Stimulated activated CD4-positive, alpha-beta T cell treated with anti-CD3 and anti-CD28 coated beads, Interleukin-4, amount 100 ng/mL, for 4 hours (primary cell): ENCODE measurements at places on chromosomes 7 and 10.
A peak's percentile ranks its signal among the peaks of the same experiment; 100 is the strongest.

DNA sequence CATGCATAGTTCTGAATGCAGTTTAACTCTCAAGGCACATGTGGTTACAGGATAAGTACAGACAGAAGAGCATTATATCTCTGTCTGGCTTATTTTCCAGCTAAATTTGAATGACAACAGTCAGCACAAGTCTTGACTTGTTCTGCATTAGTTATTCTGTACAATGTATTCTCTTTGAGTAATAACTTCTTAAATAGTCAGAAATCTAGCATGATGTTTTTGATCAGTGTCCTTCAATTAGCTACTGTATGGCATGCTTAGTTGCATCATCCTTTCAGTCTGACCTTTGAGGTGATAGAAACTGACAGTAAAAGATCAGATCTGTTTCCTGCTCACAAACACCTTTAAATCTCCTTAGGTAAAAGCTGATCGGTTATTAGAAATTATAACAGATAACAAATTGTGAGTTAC, 118.1 kb downstream of the ARL4A start:
- no peak for DNase-seq

GRCh38 chr10:122460891-122461293, 461 bp upstream of the HTRA1 start:
- DNase-seq, result no peak

- DNase-seq, result no peak
Measured at GRCh38 chr10:1468811-1469210, 268.5 kb downstream of the ADARB2 start.

DNA sequence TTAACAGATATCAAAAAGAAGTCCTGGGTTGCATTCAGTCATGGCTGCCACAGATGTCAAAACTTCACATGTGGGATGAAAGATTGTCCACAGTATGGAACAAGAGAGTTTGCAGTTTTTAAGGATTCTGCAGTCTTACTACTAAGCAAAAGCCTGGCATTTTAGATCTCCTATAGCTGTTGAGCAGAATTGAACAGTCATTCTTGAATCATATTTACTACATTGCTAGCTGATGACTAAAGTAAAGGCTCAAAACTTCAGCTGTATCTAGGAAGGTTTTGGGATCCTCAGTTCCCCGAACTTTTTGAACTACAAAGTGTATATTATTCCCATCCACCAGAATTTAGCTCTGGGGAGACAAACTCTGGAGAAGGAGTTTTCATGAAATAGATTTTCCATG, 31.0 kb downstream of the BET1 start:
- DNase-seq, result no peak

GRCh38 chr10:70850097-70850496, 34.3 kb downstream of the SGPL1 start:
- DNase-seq, result no peak

GRCh38 chr7:105853931-105854419, 22.4 kb downstream of the ATXN7L1 start:
- DNase-seq, result no peak

DNA sequence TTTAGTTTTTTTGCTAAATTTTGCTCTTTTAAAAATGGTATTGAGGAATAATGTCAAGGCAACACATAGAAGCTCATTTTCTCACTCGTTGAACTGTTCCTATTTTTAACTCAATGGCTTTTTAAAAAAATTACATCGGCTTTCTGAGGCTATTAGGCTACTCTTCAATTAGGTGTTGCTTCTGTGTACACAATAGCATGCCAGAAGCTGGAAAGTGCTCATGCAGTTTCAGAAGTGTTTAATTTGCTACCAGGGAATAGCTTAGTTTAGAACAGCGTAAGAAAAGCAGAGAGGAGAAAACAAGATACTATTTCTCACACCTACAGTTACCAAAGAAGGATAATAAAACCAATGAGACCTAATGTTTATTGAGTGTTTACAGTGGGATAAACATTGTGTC, 157.4 kb downstream of the NXPH1 start:
- no peak for DNase-seq

GRCh38 chr10:27646604-27647175, 98.9 kb downstream of the MKX start:
- no peak for DNase-seq

DNA sequence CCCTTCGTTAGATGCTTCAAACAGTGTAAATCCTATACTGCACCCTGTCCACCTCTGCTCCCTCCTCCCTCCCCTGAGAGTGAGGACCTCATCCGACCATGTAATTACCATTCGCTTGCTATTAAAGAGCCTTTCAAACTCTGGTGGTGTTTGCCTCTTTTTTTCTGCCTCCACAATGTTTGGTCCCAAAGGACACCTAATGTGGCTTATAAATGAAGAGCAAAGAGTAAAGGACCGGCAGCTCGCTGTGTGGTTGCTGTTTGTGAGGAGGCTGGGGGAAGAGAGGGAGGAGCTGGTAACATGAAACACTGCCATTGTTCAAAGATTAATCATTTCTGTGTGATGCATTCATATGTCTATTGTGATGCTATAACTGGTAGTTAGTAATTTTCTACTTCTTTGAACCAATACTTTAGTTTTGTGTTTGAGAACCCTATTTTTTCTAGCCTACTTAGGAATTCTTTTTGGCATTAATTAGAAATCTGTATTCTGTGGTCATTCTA, 27.9 kb downstream of the MTURN start:
- DNase-seq, result no peak

- no peak for DNase-seq
Measured at GRCh38 chr10:74371696-74372095, 220.7 kb downstream of the ADK start.

DNA sequence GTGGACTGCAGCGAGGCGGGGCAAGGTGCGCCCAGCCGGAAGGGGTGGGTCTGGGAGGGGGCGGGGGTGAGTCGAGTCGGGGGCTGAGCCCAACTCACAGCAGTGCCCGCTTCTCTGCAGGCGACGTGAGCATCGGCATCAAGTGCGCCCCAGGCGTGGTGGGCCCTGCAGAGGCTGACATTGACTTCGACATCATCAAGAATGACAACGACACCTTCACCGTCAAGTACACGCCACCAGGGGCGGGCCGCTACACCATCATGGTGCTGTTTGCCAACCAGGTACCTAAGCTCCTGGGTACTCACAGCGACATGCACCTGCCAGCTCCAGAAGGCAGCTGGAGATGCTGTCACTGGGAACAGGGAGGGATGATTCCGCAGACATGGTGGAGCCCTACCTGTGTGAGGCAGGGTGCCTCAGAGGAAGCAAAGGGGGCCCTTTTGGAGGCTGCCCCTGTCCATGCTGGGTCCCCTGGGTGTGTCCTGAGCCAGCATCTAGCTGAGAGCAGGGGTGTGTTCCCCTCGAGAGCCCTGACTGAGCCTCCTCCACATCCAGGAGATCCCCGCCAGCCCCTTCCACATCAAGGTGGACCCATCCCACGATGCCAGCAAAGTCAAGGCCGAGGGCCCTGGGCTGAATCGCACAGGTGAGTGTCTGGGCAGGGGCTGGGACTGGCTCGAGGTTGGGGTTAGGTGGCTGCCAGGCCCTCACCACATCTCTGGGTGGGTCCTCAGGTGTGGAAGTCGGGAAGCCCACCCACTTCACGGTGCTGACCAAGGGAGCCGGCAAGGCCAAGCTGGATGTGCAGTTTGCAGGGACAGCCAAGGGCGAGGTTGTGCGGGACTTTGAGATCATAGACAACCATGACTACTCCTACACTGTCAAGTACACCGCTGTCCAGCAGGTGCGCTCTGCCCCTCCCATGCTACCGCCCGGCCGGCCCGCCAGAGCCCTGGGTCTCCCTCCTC, 12.8 kb downstream of the FLNC start:
- no peak for DNase-seq

- peak; percentile 82 for DNase-seq
Measured at GRCh38 chr7:43729214-43729923, at the start of gene COA1. COA1 (minus strand) TSS chr7:43729523; CDS start chr7:43648614, 80,909 bp downstream.

- DNase-seq, result no peak
Measured at GRCh38 chr7:48088559-48089045, 463 bp upstream of the UPP1 start.

DNA sequence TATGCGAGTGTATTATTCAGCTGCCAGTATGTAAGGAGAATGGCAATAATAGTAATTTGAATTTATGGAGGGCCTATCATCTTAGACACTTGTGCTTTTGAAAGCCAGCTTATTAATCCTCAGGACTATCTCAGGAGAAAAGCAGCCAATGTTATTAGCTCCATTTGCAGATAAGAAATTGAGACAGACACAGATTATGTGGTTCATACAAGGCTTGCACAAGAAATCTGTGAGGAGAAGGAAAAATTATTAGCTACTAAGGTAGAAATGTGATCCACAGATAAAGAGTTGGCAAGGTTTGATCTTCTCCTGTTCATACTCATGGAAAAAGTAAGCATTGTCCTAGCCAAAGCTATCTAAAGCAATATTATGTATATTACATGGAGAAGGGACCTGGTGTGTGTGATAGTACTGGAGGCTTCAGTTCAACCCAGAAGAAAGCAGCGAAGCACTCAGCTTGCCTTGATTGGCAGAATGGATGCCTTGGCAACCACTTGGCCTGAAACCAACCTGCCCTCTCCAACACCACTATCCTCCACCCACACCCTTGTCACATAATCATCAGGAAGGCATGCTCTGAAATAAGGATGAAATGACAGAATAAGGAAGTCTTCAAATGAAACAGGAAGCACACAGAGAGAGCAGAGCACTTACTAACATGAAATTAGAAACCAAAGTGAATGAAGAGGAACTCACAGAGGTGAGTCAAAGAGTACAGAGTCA, 18.0 kb downstream of the MACC1 start:
- DNase-seq, result no peak

DNA sequence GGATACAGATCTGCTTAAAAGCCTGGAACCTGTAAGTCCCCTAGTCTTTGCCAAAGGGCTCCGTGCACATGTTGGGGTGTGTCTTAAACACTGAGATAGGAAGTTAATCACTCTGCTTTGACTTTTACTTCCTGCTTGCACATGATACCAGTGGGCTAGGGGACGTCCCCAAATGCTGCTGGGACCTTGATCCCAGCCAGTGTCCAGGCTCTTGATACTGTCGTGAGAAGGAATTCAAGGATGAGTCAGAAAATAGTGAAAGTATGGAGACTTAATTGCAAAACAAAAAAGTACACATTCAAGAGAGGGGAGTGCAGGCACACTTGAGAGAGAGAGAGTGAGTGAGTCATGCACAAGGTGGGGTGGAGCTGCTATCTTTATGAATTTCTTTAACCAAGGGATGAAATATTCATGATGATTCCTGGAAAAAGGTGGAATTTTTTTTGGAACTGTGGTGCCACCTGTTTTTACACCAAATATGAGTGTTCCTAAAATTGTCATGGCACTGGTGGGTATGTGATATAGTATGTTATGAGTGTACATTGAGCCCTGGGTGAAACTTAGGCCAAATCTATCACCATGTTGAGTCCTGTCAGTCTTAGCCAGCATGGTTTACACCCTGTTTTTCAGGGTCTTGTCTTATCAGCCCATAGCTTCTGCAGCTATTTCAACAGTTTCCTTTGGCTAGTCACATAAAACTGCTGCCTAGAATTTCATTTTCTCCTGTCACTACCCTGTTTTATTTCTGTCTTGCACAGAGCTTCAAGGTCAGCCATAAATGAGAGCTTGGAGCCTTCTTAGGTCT, 88.3 kb upstream of the CYP26C1 start:
- no peak for DNase-seq

GRCh38 chr10:86730227-86730626, 26.2 kb upstream of the BMPR1A start:
- no peak for DNase-seq

DNA sequence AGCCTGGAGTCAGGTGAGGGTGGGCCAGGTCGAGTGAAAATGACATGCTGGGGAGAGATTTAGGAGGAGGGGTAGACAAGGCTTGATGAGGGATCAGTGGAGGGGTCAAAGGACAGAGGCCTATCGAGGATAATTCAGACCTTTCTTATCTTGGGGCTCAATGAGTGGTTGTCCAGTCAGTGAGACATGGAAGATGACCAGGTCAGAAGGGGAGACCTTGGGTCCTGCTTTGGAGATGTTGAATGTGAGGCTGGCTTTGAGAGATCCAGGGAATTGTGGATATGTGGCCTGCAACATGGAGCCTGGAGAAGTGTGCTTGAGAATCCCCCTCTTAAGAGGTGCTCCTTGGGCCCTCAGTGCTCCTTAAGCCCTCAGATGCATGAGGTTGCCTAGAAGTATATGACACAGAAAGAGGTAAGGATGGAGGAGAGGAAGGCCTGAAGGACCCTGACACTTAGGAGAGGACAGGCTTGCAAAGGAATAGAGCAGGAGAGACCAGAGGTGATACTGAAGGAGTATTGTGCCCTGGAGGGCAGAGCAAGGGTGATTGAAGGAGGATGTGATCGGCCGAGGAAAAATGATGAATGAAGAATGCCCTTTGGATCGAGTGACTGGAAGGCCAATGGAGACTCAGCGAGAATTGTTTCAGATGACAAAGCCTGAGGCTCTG, 129.8 kb upstream of the GPR26 start:
- DNase-seq, result no peak

- no peak for DNase-seq
Measured at GRCh38 chr7:33733870-33734650, 171.3 kb upstream of the BMPER start.

DNA sequence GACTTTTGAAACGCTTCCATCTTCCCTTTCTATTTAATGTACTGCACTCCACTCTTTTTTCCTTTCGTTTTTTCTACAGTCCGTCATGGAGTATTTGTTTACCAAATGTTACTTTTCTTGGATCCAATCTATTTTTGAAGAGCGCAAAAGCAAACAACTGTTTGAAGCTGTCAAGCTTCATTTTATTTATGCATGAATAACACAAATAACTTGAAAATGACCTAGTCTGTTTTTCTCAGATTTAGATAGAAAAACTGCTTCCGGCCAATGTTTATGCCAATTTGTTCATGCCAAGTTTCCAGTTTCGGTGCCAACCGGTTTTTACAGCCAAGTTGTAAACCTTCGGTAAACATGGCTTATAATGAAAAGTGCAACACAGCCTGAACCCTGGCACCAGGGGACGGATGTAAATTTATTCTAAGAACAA, 150.9 kb upstream of the KLF6 start:
- DNase-seq, result no peak

GRCh38 chr10:2469802-2470201, 597.5 kb upstream of the PFKP start:
- no peak for DNase-seq

DNA sequence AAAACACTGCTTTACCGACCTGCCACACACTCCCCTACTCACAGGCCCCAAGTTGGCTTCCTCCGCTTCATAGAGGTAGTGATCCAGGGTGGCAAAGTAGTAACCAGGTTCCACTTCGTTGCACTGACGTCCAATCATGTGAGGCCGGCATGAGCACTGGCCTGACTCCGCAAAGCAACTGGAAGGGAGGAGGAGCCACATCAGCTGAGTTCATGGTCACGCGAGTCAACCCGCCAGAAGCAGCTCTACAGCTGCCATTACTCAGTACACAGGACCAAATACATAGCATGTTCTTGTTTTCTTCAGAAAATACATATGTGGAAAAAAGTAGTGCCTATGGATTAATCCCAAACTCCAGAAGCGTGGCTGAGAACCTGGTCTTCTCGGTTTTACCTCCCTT, 38.5 kb downstream of the LAMB1 start:
- no peak for DNase-seq

- no peak for DNase-seq
Measured at GRCh38 chr7:48168159-48168558, 3.1 kb upstream of the ABCA13 start.

DNA sequence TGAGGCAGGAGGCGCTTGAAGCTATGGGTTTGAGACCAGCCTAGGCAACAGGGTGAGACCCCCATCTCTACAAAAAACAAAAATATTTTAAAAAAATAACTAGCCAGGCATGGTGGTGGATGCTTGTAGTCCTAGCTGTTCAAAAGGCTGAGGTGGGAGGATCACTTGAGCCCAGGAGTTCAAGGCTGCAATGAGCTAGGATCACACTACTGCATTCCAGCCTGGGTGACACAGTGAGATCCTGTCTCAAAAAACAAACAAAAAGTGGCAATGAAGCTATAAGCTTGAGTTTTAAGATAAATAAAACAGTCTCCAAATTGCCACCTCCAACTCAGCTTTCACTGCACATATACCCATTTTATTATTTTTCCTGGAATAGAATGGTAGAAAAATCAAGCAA, 281.3 kb downstream of the IPMK start:
- no peak for DNase-seq
